Nucleus accumbens (tissue), 56 donors: ENCODE measurements at places on chromosomes 1 and 21.

DNA sequence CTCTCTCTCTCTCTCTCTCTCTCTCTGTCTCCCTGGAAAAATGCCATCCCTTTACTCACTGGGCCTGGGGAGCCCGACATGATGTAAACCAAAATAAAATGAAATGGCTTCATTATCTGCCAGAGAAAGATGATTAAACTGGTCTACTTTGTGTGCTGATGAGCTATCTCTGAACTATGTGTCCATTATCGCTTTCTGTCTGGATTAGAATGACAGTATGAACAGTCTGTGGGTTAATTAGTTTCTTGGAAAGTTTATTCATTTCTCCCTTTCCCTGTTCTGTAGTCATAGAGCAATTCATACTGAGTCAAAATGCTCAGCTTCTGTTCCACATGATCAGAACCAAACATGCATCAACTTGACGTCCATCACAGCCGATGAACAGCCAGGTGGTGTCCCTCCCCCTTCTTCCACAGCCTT lies 72.4 kb upstream of the KCND3 start:
- no peak for DNase-seq

DNA sequence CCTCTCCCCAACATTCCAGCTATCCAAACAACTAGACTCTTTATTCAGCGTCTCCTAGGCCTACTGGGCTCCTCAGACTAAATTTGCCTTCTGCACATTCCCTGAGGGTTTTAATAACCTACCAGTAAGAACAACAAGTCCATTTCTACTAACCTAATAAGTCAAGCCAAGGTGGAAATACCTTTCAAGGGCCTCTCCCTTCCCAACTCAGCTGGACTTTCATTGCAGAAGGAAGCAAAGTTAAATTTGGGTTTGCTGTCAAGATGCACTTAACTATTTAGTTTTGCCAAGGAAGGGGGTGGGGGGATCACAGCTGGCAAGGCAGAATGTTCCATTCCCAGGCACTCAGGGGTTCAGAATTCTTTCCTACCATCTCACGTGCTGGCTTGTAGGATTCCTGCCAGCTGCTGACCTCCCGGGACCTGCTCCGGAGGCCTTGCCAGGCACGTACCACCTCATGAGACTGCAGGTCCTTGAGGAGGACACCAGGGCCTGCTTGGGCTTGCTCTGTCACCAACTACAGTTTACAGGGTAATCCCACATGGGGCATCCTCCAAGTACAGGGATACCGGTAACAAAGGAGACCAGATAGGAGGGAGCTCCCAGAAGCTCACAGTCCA lies 29.8 kb downstream of the SLC30A1 start:
- DNase-seq: no peak

DNA sequence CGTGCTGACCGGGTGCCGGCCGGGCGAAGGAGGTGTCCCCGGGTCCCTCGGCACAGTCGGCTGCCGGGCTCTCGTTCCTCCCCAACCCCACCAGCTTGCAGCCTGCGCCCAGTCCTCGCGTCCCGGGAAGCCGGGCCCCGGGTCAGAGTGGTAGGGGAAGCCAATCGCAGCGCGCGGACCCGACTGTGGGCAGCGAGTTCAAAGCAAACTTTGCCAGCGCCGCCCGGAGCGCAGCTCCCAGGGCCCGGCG lies 328 bp downstream of the MYCL start:
- DNase-seq: no peak

DNA sequence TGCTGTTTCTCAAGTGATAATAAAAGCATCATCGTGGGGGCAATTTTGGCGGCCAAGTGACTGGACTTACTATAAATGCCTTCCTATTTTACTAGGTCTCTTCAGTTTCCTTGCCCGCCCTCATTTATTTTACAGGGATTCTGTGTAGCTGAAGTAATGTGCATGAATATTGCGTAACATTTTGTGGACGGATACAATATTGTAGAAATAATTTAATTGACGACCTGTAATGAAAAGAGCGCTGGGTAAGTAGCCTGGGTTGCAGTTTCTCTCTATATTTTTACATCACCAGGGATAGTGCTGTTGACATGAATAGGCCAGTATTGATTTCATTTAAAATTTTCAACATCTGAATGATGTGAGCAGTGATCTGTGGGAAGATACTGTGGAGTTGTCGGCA lies 28.1 kb upstream of the LMO4 start:
- DNase-seq: no peak

DNA sequence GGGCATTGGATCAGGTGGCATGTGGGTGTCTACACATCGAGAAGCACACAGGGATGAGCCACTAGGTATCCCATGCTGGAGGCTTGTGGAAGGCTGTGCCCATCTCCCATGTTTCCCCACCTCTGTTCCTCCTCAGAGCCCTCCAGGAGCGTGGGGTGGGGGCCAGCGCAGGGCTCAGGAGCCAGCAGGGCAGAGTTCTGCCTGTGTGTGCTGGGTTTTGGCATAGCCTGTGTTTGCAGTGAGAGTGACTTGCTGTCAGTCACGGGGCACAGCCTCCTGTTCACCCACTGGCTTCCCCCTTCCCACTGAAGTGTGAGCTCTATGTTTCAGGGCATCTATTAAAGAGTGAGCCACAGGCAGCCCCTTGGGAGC lies 10.4 kb downstream of the IBA57 start:
- DNase-seq: no peak

DNA sequence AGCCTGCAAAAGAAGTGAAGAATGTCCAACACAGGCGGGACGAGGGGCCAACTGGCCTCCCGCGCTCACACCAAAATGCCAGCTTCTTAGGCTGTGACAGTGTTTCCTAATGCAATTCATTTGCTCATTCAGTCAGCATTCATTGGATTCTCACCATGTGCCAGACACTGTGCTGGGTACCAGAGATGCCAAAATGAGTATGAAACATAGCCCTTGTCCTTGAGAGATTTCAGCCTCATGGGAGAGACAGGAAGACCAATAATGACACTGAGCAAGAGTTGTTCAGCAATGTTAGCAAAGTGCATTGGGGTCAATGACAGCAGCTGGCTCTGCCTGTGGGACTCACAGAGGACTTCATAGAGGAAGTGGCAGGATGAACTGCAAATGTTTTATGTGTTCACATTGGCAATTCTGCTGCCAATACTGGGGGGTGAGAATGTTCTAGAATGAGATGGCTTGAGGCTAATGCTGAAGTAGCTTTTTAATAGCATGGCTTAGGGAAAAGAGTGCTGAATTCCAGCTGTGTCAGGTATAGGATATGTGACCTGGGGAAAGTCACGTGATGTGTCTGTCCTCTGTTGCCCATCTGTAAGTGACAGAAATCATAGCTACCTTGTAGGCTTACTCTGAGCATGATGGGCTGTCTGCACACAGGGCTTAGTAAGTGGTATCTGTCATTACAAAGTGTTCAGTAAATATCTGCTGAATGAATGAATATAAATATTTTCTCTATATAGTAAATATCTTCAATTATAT lies 58.3 kb upstream of the KIF26B start:
- peak; percentile 36 for DNase-seq

- DNase-seq: no peak
Measured at GRCh38 chr1:234961456-234962339, 166.9 kb downstream of the TOMM20 start.

- no peak for DNase-seq
Measured at GRCh38 chr1:237671935-237672334, 218.8 kb downstream of the ZP4 start.

GRCh38 chr1:39295901-39296300 lies 91.4 kb downstream of the MACF1 start:
- DNase-seq: no peak

GRCh38 chr1:35454176-35454575 lies 103.0 kb downstream of the KIAA0319L start:
- DNase-seq: no peak

DNA sequence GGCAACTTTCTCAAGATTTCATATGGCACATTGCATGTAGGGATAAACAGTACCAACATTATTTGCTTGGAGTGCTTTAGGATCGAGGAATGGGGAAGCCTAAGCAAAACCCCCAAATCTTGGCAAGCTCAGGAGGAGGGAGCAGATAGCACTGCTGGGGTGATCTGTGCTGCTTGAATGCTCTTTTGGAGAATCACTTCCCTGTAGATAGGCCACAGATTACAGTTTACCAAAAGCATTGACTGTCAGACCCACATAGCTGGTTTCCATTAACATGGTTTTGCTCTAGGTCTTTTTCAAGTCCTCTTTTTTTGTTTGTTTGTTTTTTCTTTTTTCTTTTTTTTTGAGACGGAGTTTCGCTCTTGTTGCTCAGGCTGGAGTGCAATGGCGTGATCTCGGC lies 36.8 kb downstream of the OR13G1 start:
- no peak for DNase-seq

GRCh38 chr1:22626237-22627157 lies 9.9 kb upstream of the C1QA start:
- DNase-seq: no peak

DNA sequence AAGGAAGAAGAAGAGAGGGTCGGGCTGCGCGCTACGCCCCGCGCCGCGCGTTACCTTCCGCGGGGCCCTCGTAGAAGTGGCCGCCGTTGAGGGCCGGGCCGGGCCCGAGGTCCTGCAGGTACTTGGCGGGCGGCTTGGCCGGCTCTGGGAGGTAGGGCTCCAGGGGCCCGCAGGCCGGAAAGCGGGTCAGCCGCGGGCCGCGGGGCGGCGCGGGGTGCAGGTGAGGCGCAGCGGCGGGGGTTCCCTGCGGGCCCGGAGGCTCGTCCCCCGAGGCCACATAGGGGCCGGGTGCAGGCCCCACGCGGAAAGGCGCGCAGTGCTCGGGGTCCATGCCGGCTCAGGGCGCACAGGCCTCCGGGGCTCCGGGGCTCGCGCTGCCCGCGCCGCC lies 196 bp downstream of the ALX3 start:
- no peak for DNase-seq

GRCh38 chr21:33642896-33643657 lies 776 bp downstream of the ITSN1 start:
- peak; percentile 31 for DNase-seq
